ENCODE measurements at places on chromosomes 11 and 22.
A peak's percentile ranks its signal among the peaks of the same experiment; 100 is the strongest.

DNA sequence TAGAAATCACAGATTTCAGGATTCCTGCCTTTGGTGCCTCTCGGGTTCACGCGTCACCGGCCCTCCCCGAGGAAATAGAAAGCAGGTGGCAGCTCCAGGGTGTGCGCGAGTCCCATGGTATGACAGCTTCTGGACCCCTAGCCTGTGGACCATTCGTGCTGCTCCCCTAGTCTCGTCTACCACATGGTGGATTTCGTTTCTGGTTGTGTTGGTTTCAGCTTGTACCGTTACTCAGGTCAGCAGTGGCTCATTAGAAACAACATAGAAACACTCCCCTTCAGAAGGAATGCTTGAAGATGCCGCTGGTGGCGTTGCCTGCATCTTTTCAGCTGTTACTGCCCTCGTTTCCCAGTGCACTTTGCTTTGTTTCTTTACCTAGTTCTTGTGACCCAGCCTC, 700 bp downstream of the TTC17 start:
- peak overlapping the region; percentile 58 for H3K4me3 ChIP-seq
- peaks cover 2% of the 10 kb centered on the region for H3K4me1 ChIP-seq
- no peak for DNase-seq
- no peaks in the 10 kb centered on the region for H3K27me3 ChIP-seq

DNA sequence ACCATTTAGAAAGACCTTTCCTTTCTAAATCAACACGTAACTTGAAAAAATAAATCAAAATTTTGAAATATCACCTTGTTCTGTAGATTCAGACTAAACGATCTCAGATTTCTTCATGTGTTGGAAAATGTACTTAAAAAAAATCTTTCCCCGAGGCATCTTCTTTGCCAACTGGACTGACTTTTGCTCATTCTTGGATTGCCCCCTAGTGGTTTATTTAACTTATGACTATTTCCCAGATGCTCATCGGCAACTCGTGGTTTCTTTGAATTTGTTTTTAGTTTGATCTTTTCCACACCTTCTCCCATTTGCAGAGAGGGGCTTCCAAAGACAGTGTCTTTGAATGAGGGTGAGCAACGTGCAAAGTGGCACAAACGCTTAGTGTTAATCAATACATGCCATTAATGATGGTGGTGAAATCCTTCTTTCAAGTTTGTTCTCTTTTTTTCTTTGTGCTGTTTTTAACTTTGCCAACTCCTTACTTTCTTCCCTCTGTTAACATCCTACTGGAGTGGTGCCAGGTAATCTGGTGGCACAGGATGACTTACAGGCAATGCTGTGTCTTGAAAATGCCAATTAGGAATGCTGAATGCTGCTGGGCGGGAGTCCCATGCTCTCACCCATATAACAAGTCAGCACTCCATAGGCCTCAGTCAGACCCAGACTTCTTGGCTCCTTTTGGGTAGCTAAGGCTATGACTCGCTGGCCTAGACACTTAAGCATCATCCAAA, 18.3 kb downstream of the PRSS23 start:
- H3K4me1 ChIP-seq = peaks cover 8% of the 10 kb centered on the region
- H3K27me3 ChIP-seq = no peaks in the 10 kb centered on the region
- no peak overlapping the region for H3K4me3 ChIP-seq
- H3K27ac ChIP-seq = no peak overlapping the region

- no peak overlapping the region for H3K27ac ChIP-seq
- DNase-seq = no peak
- no peaks in the 10 kb centered on the region for H3K27me3 ChIP-seq
Observed at GRCh38 chr22:35399114-35399677, 744 bp upstream of the MCM5 start.

- H3K36me3 ChIP-seq = peaks cover 2% of the 10 kb centered on the region
- DNase-seq = peak; percentile 11
- H3K27me3 ChIP-seq = no peaks in the 10 kb centered on the region
- H3K4me1 ChIP-seq = no peaks in the 10 kb centered on the region
- no peak overlapping the region for H3K27ac ChIP-seq
Observed at GRCh38 chr22:24067587-24068376, 56.7 kb downstream of the CABIN1 start.

- peaks cover 2% of the 10 kb centered on the region for H3K27me3 ChIP-seq
- H3K27ac ChIP-seq = no peak overlapping the region
- H3K4me1 ChIP-seq = no peaks in the 10 kb centered on the region
- H3K4me3 ChIP-seq = no peak overlapping the region
Observed at GRCh38 chr11:18171377-18172000, 1.1 kb upstream of the MRGPRX4 start.

DNA sequence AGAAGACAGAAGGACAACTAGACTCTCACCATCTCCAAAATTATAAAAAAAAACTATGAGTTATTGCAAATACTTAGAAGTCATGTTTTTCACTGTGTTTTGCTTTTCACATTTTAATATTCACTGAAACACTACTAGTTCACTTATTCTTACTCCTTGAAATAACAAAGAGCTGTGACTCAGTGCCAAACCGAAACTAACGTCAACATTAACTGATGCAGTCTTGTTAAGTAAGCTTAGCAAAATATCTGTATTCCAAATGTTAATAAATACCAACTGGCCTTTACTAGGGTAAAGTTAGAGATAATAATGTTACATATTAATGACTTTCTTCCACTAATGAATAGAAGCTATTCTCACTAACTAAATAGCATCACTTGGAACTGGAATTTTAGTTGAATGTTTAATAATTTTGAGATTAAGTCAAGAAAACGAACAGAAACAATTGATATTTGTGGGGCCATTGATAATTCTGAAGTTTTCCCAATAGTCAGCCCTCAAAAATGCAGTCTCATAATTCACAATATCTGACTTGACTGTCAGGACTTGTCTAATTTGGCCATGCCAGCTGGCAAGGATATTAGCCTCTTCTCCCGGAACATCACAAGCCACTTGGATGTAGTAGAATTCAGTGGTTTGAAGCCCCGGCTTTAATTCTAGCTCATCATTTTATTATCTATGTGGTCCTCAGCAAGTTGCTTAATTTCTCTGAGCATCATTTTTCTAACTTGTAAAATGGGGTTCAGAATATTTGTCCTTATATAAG, 230.1 kb upstream of the DDI1 start:
- no peak overlapping the region for H3K27ac ChIP-seq
- H3K36me3 ChIP-seq = no peaks in the 10 kb centered on the region
- H3K27me3 ChIP-seq = no peaks in the 10 kb centered on the region
- H3K4me1 ChIP-seq = no peaks in the 10 kb centered on the region
- DNase-seq = no peak

DNA sequence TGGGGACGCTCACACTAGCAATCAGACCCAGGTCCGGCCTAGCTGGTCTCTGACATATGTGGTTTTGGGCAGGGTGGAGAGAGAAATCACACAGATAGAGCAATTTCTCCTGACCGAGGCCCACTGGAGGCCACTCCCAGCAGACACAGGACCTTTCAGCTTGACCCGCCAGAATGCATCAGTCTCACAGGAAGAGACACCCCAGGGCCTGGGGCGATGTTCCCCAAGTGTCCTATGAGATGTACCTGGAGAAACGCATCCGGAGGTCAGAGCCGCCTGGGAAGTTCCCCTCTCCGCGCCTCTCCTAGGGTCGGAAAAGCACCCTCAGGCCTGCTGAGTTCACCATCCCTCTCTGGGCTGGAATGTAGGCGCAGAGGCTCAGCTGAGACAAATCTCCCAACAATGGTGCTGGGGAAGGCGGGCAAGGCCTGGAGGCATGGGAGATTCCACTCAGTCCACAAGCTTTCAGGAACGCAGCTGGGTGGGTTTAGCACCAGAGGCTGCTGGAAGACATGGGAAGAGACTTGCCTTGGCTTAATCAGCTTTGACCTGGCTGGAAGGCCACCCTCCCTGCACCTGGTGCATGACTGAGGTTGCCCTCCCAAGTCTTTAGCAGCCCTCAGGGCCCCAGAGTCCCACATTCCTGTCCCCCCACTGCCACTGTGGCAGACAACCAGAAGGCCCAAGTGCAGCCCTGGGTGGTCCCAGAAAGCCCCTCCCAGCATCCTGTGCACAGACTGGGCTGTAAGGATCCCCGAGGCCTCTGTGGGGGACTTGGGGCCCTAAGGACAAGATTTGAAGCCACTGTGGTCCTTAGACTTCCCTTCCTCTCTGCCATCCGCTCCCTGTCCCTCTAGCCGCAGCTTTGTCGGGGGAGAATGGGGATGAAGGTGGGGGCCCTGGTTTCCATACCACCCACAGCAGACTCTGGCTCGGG, 57.5 kb downstream of the RTL6 start:
- H3K27ac ChIP-seq = no peak overlapping the region
- DNase-seq = no peak
- no peaks in the 10 kb centered on the region for H3K36me3 ChIP-seq
- no peak overlapping the region for H3K4me3 ChIP-seq
